ENCODE measurements at places on chromosomes 11 and 22. TPM values are rescaled to one million over a fixed set of nuclear protein-coding genes. Genes with fewer than 3 reads are reported as not detected.

SPTY2D1 gene
- total RNA-seq: 13.5 TPM

OR52H1 gene
- not detected for total RNA-seq

TSPAN18 gene
- 3.5 TPM for total RNA-seq

HTR3B gene
- total RNA-seq: not detected

SMIM35 gene
- not detected for total RNA-seq

KLHL35 gene
- total RNA-seq: 1.5 TPM

FAM83F gene
- not detected for total RNA-seq

ME3 gene
- total RNA-seq: 17.2 TPM

GPHA2 gene
- total RNA-seq: not detected

GAB4 gene
- not detected for total RNA-seq

FHIP1B gene
- total RNA-seq: 19.4 TPM

Measured in A549 treated with GW870086 at 1 μM for 4 hours (cell line).